ENCODE measurements at places on chromosomes 5 and 9.

DNA sequence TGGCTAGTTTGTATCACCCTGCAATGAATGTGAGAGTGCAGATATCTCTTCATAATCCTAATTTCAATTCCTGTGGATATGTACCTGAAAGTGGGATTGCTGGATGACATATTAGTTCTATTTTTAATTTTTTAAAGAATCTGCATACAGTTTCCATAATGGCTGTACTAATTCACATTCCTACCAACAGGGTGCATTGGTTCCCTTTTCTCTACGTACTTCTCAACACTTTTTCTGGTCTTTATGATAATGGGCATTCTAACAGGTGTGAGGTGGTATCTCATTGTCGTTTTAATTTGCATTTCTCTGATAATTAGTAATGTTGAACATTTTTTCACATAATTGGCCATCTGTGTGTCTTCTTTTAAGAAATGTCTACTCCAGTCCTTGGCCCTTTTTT lies 927.5 kb downstream of the DTWD2 start:
- no peak for DNase-seq

GRCh38 chr5:9838916-9839315 lies 208.8 kb upstream of the TAS2R1 start:
- no peak for DNase-seq

DNA sequence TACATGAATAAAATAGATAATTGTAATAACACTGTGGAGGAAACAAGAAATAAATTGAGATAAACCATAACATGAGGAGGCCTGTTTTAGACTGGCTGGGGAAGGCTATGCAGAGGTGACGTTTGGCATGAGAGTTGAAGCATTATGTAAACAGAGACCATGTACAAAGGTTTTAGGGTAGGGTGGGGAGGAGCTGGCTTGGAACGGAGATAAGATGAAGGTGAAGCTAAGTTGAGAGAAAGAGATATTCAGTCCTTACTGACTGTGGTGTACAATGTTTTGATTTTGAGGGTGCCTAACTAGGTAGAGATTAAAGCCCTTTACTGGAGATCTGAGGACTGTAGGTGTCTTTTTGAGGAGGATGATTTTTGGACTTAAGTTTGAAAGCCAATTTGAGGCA lies 17.8 kb downstream of the MAN2A1 start:
- no peak for DNase-seq

- DNase-seq: no peak
Measured at GRCh38 chr5:37206736-37207135, 42.4 kb downstream of the CPLANE1 start.

- no peak for DNase-seq
Measured at GRCh38 chr5:72171667-72172066, 64.4 kb downstream of the MAP1B start.

DNA sequence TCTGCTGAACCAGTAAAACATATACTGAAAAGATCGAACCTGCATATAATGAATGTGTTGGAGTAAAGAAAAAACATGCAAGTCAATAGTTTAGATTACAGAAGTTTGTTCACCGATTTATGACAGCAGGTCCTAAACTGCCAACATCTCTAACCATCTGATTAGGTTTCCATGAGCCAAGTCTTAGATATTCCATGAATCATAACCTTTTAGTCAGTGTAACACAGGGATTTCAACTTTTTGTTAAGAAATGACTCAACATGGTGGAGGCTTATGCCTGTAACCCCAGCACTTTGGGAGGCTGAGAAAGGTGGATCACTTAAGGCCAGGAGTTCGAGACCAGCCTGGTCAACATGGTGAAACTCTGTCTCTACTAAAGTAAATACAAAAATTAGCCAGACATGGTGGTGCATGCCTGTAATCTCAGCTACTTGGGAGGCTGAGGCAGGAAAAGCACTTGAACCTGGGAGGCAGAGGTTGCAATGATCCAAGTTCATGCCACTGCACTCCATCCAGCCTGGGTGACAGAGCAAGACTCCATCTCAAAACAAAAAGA lies 38.7 kb downstream of the APC start:
- DNase-seq: no peak

GRCh38 chr5:68385936-68386335 lies 170.4 kb downstream of the PIK3R1 start:
- no peak for DNase-seq

- DNase-seq: no peak
Measured at GRCh38 chr9:9173264-9173663, 1373.7 kb upstream of the DMAC1 start.

- DNase-seq: no peak
Measured at GRCh38 chr5:139660105-139660922, 12.2 kb downstream of the CXXC5 start.

- DNase-seq: no peak
Measured at GRCh38 chr5:141785135-141785534, 93.1 kb downstream of the PCDH1 start.

GRCh38 chr5:63022403-63022802 lies 443.8 kb downstream of the LRRC70 start:
- DNase-seq: no peak

DNA sequence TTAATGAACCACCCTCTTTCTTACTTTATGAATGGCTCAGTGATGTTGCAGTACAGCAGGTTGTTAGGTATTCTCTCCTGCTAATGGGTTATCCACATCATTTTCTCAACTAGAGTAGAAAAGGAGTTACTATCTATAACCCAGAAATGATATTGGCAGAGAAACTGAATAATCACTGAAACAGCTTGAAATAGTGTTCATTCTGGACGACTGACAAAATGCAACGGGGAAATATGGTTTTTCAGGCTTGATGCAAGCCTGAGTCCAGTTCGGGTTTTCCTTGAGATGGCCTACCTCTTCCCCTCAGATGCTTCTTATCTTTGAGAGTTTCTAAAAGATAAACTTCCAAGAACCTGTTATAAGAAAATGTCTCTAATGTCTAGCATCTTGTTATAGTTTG lies 187.3 kb downstream of the RAB3C start:
- no peak for DNase-seq

DNA sequence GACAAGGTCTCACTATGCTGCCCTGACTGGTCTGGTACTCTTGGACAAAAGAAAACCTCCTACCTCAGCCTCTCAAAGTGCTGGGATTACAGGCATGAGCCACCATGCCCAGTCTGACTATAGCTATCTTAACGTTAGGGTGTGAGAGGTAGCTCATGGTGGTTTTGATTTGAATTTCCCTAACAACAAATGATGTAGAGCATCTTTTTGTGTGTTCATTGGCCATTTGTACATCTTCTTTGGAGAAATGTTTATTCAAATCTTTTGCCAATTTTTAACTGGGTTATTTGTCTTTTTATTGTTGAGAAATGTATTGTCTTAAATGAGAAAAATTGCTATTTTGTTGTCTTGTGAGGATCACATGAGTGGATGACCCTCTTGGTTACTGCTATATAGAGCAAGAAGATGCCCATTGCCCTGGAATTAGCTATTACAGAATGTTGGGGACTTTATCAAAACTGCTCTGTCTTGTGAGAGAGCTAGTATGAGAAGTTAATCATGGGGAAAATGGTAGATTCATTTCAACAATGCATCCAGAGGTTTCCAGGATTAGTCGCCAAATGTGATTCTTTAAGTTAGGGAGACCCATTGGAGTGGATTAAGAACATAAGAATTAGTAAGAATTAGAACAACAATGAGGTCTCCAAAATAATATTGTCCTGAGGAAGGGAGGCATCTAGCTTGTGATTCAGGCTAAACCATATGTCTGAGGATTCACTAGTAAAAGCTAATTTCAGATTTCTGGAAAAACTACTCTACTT lies 124.3 kb upstream of the MOCS2 start:
- no peak for DNase-seq

- no peak for DNase-seq
Measured at GRCh38 chr9:97311798-97312500, 4.5 kb downstream of the CCDC180 start.

GRCh38 chr9:104073770-104074133 lies 20.4 kb upstream of the SMC2 start:
- no peak for DNase-seq

GRCh38 chr9:124352616-124353015 lies 62.6 kb downstream of the PSMB7 start:
- DNase-seq: no peak

- DNase-seq: no peak
Measured at GRCh38 chr5:16570121-16570815, 46.5 kb downstream of the RETREG1 start.

- DNase-seq: no peak
Measured at GRCh38 chr9:99023831-99024230, 80.1 kb downstream of the COL15A1 start.

DNA sequence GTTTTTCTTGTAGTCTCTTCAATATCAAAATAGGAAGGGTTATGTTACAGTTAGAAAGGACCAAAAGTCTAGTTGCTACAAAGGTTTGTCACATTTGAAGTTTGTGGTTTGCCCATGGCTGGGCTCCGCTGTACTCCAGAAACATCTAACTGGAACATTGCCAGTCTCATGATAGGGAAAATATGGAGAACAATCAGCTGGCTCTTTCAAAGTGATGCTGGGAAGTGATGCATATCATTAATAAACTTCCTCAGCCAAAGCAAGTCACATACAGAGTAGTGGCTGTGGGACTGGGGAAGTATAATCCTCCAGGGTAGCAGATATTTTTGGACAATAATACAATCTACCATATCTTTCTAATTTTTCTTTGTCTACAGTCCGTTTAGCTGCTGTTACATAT lies 8.8 kb downstream of the BTF3 start:
- DNase-seq: no peak

DNA sequence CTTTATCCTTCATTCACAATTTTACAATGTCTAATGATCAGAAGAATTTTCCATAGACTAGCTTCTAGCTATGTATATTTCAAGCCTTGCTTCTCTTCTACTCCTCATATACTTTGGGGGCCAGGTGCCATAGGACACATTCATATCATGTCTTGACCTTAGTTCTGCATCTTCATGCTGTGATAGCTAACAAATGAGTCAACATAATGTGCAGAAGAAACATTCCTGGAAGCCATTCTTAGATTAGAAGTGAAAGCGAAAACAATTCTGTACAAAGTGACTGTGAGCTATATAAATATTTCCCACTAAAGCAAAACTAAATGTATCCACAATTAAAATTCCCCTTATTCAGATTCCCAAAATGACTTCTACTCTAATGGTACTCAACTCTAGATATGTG lies 320.2 kb upstream of the NREP start:
- DNase-seq: no peak

DNA sequence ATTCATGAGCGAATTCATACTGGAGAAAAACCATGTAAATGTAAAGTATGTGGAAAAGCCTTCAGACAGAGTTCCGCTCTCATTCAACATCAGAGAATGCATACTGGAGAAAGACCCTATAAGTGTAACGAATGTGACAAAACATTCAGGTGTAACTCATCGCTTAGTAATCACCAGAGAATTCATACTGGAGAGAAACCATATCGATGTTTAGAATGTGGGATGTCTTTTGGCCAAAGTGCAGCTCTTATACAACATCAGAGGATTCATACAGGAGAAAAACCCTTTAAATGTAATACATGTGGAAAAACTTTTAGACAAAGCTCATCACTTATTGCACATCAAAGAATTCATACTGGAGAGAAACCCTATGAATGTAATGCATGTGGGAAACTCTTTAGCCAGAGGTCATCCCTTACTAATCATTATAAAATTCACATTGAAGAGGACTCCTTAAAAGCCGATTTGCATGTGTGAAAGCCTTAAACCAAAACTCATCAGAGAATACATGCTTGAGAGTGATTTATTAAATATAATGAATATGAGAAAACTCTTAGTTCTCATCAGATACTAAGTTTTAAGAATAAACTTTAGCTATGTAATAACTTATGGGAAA lies 11.8 kb upstream of the ZFP2 start:
- no peak for DNase-seq

GRCh38 chr5:143308731-143309130 lies 94.8 kb downstream of the NR3C1 start:
- DNase-seq: no peak

DNA sequence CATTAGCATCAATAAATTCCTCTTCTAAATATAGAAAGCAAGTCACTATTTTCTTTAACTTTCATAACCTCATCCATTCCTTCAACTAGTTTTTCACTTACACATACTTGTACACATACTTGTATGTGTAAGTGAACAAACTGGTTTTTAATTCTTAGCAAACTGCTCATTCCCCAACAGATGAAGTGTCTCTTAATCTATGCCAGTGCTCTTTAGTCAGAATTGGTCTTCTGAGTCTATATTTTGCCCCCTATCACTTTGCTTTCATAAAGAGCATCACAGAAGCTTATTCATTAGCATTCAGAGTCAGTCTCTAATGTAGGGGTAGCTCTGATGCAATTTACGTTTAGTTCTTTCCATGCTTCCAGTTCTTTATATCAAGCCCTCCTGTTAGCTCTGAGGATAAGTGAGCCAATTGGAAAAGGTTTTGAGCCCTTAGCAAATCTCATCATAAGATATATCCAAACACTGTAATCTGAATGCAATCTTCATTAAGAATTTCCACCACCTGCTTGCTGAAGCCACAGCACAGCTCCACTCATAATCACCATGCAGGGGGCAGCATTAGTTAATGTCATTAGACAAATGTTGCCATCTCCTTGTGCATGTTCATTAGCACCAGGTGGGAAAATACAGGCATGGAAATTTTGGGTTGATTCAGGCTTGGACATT lies 178.5 kb upstream of the SLC24A2 start:
- DNase-seq: no peak

DNA sequence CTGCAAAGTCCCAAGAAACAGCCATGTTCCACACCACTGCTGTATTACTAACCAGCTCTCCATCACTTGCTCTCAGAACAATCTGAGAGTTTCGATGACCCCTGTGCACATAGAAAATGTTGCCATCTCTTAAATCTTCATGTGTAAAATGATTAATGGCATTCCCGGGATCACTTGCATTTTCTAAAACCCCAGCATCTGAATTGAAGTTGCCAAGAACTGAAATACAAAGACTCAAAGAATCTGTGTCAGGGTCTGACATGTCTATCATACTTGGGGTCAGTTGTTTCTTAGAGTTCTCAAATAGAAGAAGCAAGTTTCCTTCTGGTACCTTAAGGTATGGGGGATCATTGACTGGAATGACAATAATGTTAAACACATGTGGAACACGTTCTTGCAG lies 115.1 kb downstream of the ESM1 start:
- no peak for DNase-seq

- DNase-seq: no peak
Measured at GRCh38 chr5:17004441-17005106, 68.5 kb upstream of the MYO10 start.

DNA sequence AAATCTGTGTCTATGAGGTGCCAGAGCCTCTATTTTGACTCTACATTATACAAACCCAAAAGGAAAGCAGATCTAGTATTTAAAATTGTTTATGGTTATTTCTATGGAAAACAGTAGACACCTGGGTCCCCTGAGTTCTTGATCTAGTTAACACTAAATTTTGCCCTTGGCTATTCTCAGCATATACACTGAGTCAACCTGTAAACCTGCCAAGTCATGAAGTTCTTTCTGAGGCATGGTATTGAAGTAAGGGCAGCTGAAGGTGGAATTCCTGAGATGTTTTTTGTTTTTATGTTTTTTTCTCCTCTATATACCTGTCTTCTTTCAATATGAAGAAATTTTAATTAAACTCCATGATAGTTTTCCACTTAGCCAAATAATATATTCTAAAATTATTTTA lies 120.2 kb downstream of the PDE4D start:
- no peak for DNase-seq

GRCh38 chr5:124650147-124650561 lies 96.3 kb downstream of the ZNF608 start:
- no peak for DNase-seq
